Peyer's patch (tissue), 4 donors: ENCODE measurements at places on chromosomes 3 and 15.

DNA sequence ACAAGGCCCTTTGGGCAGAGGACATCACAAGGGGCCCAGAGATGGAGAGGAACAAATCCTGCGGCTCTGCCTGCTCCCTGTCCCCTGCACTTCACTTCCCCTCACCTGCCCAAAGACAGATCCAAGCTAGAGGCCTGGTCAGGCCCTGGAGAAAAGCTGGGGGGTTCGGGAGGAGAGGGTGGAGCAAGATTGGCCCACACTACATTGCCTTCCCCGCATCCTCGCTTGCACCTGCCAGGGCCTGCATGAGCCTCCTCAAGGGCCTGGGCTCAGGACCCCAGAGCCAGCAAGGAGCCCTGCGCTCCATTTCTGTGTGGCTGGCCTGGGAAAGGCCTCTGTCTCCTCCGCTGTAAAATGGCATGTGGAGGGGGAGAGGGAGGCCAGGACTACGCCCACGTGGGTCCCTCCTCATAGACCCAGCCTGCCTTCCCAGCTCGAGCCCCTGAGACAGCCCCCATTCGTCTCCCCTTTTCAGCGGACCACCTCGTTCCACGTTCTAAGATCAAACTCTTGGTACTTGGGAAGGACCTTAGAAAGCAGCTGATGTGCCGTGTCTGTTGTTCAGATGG, 106.0 kb downstream of the HMG20A start:
- DNase-seq: no peak

- DNase-seq: no peak
Measured at GRCh38 chr3:13407926-13408325, 12.2 kb downstream of the NUP210 start.

GRCh38 chr15:37550360-37551024, 383.9 kb upstream of the TMCO5A start:
- DNase-seq: no peak

DNA sequence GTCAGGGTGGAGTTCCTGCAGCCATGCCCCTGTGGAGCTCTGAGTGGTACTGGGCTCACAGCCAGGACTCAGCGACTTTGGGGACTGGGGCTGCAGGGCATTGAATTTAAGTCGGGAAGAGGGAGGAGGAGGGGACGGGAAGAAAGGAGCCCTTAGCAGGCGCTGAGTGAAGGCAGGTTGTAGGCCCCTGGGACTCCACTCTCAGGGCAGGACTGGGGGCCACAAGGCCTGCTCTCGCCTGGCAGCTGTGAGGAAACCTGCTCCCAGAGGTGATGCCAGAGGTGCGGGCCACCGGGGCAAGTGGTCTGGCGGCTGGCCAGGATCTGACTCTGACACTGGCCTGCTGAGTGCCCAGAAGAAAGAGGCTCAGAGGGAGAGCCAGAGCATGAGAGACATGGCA, 73.5 kb downstream of the EPHB3 start:
- DNase-seq: no peak

DNA sequence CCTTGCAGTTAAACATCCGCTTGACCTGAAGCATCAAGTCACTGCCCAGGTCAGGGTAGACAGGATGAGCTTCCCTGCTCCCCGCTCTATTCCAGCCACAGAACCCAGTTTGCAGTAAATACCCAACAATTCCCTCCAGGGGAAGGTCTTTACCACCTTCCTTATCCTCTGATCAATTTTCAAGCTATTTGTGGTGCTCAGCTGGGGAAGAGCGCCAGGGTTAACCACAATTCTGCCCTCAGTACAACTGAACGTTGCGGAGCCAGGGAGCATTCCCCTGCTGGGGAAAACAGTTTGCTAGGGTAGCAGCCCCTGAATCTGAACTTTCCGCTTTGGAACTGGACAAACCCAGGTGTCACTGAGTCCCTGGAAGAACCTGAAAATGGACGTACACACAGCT, 28.5 kb downstream of the RBPMS2 start:
- no peak for DNase-seq

GRCh38 chr3:177948716-177949425, 587.4 kb upstream of the KCNMB2 start:
- DNase-seq: no peak

DNA sequence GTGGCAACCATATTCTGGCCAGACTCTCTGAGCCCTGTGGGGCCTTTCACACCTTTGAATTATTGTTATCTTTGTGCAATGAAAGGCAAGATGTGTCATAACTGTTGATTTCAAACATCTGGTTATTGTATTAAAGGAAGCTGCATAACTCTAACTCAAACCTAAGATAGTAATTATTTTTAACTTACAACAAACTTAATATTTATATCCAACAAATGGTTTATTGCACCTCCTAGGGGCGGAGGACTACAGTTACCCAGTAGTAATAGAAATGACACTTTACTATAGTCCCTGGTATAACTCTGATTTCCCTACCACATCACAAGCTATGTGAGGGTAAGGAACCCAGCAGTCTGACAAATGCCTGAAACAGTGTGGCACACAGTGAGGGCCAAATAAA, 363.9 kb upstream of the SUCLG2 start:
- no peak for DNase-seq

DNA sequence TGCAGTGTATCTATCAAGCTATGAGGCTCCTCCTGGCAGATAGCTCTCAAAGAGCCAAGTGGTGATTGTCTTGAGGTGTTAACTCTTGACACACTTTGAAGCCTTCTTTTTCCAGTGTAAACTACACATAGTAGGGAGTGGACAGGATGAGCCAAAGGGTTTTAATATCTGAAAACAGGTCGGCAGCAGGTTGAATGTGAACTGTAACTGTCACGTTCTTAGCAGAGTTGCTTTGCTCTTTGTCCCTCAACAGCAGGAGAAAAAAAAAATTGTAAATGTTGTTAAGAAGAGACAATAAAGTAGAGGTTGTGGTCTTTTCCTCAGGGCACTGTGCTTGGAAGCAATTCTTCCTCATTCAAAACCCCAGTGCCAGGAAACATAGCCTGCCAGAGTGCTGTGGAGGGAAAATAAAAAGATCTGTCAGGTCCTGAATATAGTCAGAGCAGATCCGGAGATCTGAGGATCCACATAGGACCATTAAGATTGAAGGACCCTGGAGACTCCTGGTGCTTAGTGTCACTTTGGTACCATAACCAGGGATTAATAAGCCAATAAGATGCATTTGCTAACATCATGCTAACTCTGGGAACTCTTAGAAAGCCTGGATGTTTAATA, 229.7 kb downstream of the NAALADL2 start:
- DNase-seq: no peak

DNA sequence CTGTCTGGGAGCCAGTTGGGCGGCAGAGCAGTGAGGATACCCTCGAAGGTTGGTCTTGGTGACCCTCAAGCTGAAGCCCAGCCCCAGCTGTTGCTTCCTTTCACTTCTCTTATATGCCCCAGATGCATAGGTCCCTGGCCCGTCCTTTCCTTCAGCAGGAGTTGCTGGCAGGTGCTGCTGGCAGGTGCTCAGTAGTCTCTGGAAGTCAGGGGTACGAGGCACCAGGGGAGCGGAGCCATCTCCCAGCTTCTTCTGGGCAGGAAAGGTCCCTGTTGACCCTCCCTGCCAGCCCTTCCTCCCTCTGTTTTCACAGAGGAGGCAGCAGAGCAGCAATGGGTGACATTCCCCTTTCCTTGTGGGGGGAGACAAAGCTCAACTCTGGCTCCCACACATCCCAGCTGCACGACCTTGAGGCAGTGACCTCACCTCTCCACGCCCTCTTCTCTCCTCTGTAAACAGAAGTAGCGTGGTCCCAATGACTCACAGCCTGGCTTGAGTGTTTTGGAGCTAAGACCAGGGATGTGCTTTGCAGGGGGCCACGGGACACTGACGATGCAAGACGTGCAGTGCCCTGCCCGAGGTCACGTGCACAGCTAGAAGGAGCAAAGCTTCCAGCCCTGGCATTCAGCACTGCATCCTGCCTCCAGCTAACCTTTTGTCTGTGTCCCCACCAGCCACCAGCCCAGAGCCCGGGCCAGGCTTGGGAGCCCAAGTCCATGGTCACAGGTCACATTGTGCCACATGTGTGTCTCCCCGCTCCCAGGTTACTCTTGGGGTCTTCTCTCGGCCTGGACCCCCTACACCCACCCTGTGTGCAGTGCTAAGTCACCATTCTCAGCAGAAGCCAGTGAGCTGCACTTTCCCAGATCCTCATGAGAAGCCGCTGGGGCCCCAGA, 49.7 kb downstream of the SLC6A6 start:
- no peak for DNase-seq

DNA sequence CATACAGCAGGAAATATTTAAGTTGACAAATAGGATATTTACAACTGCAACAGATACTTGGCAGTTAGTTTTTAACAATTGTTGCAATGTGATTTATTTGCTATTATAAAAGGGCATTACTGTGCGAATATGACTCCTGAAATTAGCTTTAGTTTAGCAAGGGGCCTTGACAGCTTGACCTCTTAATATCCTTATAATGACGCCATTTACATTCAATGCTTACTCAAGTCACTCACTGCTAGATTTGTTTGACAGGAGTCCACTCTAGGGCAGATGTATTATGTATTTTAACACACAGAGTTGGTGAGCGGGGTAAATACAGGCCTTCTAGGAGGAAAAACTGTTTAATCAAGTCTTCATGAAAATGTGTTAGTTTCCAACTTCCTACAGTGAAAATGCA, 58.1 kb upstream of the C15orf61 start:
- no peak for DNase-seq
